ENCODE measurements at places on chromosomes 6 and 20.

DNA sequence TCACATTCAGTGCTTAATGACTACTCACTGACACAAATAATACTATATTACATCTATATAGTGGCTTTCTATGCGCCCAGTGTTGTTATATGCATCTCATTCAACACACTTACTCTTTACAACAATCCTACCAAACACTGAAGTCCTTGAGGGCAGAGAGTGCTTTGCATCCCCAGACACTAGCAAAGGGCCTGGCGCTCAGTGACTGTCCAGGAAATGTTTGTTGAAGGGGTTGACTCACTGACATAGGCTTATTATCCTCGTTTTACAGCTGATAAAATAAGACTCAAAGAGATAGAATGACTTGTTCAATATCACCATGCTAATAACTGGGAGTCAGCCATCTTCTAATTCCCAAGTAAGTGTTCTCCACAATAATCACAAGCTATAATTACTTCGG, 163.3 kb downstream of the ARHGAP18 start:
- no peak for DNase-seq

DNA sequence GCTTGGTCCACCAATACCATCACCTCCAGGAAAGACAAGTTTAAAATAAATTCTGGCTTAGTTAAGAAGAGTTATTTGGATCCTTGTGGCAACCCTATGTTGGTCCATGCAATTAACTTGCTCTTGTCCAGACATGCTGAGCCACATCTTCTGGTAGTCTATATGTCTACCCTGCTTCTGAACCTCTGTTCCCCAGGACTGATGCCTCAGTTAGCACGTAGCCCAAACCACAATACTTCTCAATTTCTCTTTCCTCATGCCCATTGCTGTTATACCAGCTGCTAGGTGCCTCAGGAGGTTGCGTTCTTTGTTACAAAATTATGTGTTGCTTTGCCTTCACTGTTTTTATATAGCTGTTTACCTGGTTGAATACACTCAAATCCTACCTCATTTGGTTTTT, 116.4 kb upstream of the KCNQ5 start:
- DNase-seq: no peak

DNA sequence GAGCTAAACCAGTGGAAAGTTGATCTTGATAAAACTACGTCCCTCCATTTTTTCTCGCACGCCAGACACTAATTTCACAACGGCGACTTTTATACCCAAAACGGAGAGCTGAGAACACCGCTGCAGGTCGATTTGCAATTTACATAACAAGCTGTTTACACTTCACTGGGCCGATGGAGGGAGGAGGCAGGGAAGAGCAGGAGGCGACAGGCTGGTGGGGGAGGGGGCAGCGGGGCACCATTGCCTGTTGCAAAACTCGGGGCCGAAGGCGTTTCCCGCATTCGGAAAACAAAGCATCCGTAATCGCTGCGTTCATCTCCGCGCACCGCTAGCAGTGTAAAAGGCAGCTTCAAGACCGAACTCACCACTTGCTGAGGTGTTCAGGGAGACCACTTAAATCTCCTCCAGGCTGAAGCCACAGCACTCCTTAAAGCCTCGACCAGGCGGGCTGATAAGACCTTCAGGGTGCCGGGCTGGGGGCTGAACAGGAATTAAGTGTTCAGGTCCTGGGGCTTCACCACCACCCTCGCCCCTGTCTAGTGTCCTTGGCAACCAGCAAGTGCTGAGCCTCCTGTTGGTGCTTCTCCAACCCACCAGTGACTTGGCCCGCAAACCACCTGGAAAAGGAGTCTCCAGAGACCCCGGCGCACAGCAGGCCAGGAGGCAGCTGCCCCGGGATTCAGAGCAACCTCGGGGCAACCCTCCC, 2.0 kb upstream of the FOXC1 start:
- DNase-seq: no peak

DNA sequence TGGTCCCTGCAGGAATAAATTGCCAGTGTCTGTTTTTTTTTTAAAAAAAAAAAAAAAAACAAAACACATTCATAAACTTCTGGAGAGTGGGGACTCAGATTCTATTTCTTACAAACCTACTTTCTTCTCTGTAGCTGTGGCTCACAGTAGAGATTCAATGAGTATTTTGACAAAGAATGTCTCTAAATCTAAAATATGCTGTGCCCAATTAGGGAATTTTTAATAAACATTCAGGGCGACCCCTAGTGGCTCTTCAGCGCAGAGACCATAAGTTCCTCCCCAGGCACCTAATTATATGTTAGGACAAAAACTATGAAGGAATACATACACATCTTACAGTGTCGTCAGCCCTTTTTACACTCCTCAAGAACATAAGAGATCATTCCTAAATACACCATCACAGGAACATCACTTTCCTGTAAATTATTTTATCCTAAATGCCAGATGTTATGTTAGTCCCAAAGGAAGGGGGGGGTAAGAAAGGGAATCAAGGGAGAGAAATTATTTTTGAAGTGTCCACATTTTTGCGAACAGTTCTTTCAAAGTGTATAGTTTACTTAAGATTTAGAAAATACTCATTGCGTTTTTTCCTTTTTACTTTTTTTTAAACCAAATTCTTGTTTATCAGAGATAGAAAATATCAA, 21.8 kb upstream of the NAA20 start:
- DNase-seq: no peak

DNA sequence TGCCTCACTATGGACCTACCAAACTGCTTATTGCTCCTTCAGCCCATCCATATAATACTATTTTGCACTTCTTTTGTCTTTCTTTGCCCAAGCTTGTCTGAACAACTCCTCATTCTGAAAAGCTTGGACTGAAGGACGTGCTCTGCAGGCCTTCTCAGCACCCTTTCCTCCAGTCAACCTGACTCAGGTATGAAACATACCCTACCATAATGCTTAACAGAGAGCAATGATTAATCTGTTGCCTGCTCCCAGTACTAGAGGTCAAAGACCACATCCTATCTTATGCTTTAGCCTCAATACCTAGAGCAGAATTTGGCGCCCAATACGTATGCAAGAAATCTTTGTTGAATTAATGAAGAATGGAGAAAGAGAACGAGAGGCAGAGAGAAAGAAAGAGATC, 55.2 kb downstream of the ATXN1 start:
- no peak for DNase-seq

DNA sequence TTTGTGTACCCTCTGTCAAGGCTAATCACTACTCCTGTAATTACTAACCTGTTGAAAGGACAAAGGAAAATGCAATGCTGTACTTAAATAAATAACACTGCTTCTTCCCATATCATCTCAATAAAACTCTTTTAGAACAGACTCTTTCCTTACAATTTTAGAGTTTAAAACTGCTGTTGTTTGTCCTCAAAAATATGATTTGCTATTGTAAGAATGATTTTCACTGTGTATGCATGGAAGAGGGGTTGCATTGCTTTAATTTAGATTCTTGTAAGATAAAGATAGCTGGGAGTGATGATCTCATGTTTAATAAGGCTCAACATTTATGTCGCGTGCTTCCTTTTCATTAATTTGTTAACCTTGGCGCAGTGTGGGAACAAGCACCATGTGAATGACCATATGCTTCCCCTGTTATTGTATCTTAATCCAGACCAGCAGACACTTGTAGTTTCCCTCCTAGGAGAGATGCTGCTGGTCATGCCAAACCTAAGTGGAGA, 89.8 kb upstream of the ATXN1 start:
- no peak for DNase-seq

GRCh38 chr6:3383525-3383924, 73.3 kb downstream of the SLC22A23 start:
- DNase-seq: no peak

GRCh38 chr6:135627092-135627715, 129.7 kb upstream of the AHI1 start:
- DNase-seq: no peak

GRCh38 chr20:62501801-62502495, 26.2 kb upstream of the GATA5 start:
- peak; percentile 27 for DNase-seq

- DNase-seq: no peak
Measured at GRCh38 chr6:1665214-1665613, 55.5 kb downstream of the FOXC1 start.

DNA sequence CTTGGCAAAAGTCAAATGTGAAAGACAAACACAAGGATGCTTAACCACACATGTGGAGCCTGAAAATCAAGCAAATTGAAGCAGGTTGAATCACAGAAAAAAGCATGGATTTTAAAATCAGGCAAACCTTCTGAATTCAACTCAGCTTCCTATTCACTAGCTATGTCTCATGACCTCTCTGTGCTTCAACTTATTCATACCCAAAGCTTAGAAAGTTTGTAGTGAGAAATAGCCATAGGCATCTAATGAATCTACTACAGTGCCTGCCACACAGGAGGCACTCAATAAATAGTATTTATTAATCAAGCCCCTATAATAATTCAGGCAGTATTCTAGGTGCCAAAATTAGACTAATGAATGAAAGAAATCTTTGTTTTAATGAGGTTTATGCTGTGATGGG, 112.2 kb upstream of the TNFAIP3 start:
- no peak for DNase-seq

- no peak for DNase-seq
Measured at GRCh38 chr6:147381712-147382111, 126.8 kb upstream of the SAMD5 start.

DNA sequence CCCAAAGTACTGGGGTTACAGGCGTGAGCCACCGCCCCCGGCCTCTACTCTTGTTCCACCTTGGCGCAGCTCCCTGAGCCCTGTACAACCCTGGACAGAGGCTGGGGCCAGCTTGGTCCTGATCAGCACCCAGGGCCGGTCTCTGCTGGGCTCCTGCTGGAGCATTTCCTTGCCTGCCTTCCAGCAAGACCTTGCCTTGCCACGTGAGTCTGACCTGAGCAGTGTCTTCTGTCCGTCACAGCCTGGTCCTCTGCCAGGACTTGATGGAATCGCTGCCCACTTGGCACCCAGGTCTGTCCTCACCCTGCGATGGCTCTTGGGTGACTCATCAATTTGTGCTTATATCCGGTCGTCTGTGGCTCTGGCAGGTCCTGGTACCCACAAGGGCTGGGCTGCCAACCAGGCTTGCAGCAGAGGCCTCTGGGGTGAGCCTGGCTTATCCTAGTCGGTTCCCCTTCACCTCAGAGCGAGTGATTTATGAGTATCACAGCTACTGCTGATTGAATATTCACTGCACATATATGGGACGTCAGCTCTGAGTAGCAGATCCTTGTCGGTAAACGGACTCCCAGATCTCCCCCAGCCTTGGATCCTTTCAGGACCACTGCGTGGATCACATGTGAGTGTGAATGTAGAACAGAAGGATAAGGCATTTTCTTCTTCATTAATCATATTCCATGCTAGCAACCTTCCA, 10.1 kb upstream of the SULF2 start:
- DNase-seq: no peak

GRCh38 chr6:166636934-166637333, 9.9 kb upstream of the RPS6KA2 start:
- DNase-seq: no peak

DNA sequence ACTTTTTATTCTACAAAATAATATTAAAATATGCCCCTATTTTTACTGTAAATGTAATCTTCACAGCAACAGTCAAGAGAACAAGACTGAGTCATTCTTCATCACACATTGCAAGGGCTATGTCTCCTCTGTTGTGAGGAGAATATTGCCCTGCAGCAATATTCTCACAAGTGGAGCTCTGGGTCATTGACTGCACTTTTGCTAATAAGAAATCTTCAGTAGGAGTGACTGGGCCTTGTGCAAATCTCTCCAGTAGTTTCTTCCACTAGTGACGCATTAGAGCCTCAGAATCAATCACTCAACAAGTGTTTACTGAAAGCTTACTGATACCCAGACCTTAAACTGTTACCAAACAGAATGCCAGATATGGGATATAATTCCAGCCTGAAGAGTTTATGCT, 49.1 kb downstream of the LAMA2 start:
- DNase-seq: no peak

- no peak for DNase-seq
Measured at GRCh38 chr6:16670183-16670582, 91.1 kb downstream of the ATXN1 start.

- no peak for DNase-seq
Measured at GRCh38 chr20:46268131-46268614, 40.1 kb downstream of the CDH22 start.

GRCh38 chr20:46563170-46563859, 12.9 kb upstream of the OCSTAMP start:
- no peak for DNase-seq

GRCh38 chr6:27237089-27237803, 10.3 kb upstream of the PRSS16 start:
- DNase-seq: no peak

DNA sequence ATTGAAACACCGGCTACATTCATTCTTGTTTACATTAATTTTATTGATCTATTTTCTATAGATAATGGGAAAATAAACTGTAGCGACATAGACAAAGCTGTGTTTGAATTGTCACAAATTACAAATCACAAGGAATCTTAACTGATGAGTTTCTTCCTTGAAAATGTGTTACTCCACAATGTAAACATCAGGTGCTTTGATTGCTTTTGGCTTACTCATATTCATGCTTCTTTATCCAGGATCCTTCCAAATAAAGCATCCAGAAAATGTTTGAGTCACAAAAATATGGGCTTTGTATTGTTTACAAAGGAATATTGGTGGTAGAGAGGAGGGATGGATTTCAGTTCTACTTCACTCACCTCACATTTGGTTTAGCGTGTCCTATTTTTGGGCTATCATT, 64.0 kb downstream of the BMP2 start:
- DNase-seq: no peak

GRCh38 chr6:82958551-82958950, 107.1 kb downstream of the UBE3D start:
- DNase-seq: no peak

DNA sequence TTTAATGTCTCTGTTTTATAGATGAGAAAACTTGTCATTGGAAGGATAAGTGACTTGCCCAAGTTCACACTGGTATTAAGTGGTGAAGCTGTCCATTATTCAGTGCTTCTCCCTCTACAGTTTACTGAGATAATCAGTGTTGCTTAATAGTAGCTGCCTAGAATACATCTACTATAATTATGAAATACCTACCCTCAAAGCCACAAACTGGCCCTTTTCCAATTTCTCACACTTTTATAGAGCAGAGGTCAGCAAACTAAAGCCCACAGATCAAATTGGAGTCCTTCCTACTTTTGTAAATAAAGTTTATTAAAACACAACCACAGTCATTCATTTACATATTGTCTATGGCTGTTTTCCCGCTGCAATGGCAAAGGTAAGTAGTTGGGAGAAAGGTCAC, 73.5 kb downstream of the EYS start:
- DNase-seq: no peak

- no peak for DNase-seq
Measured at GRCh38 chr20:39849664-39850063, 839.4 kb downstream of the MAFB start.

- DNase-seq: no peak
Measured at GRCh38 chr20:57394121-57395082, 3.2 kb downstream of the RBM38 start.

DNA sequence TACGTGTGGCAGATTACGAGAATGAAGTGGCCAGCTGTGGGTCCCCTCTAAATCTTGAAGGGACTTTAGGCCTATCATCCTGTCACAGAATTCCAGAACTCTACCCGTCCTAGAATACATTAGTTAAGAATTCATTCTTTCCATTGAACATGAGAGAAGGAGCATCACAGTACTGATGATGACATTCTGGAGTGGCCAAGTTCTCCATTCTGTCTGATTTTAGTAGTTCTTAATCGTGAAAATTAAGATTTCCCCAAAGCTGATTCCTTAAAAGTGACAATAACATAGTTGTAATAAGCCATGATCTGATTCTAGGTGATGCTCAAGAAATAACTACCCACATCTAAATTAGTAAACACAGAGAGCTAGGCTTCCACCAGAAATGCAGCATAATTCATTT, 35.0 kb upstream of the RIN2 start:
- DNase-seq: no peak

GRCh38 chr6:147621263-147621662, 112.8 kb downstream of the SAMD5 start:
- DNase-seq: no peak

- DNase-seq: no peak
Measured at GRCh38 chr6:108801366-108801765, 46.9 kb upstream of the ARMC2 start.

All from stimulated activated CD8-positive, alpha-beta memory T cell treated with anti-CD3 and anti-CD28 coated beads, Interleukin-2, amount 100 ng/mL, for 1 hour (primary cell).